Tibial artery (tissue), 4 donors: ENCODE measurements at places on chromosomes 2 and 18.

DNA sequence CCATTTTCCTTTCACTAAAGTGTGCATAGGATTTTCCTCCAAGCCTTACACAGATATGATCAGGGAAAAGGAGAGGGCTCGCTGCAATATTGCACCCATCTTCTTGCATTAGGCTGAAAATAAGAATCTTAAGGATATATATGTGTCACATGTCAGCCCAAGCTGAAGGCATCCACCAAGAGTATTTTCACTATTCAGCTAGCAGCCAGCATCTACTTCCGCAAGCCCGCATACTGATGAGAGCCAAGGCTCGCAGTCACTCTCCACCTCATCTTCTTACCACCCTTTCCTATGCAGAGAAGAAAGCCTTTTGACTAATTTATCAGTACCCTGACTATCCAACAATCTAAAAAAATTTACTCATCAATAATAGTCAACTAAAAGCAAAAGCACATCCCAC is 6.1 kb downstream of the TMEM163 start:
- no peak for DNase-seq

DNA sequence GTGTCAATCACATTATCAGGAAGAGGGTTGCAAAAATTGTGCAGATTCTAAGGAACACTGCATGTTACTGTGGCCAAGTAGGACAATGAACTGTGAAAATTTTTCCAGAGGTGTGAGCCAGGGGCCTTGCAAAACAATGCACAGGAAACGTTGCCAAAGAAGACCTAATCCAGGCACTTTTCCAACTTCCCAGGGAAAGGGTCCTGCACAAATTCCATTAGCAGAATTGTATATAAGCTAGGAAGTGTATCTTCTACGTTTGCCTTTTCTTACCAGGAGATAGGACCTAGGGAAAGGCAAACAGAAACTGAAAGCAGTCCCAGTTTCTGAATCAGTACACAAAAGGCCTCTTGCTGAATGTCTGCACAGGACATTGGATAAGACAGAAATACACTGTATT is 1888.3 kb upstream of the CELF4 start:
- no peak for DNase-seq

DNA sequence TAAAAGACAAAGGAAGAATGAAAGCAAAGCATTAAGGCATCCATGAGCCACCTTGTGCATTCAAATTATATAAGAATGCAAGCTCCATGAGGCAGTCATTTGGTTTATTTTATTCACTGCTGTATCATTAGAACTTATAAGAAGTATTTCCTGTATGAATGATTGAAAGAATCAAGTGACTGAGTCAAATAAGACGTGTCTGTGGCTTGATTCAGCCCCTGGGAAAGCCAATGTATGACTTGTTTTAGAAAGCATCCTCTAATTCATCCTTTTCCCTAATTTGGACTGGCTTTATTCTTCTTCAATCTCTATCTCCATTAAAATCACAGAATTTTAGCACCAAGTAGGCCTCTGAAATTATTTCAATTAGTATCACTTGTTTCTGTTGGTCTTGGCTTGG is 461.1 kb downstream of the LPIN1 start:
- DNase-seq, result no peak

DNA sequence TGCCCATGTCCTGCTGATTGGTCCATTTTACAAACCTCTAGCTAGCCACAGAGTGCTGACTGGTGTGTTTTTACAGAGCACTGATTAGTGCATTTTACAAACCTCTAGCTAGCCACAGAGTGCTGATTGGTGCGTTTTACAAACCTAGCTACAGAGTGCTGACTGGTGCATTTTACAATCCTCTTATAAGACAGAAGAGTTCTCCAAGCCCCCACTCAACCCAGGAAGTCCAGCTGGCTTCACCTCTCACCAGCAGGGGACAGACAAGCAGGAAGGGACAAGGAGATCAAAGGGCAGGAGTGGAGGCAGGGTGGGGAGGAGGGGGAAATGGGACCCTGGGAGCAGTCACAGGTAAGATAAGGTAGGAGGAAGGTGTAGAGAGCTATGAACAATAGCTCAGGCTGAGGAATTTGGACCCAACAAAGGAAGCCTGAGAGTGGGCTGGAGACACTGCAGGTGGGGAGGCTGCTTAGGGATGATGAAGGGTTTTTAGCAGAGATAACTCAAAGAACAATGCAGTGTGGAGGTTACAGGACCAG is 37.1 kb downstream of the SH2D6 start:
- DNase-seq, result no peak

- no peak for DNase-seq
Observed at GRCh38 chr2:200862532-200863000, 1.9 kb downstream of the CLK1 start.

DNA sequence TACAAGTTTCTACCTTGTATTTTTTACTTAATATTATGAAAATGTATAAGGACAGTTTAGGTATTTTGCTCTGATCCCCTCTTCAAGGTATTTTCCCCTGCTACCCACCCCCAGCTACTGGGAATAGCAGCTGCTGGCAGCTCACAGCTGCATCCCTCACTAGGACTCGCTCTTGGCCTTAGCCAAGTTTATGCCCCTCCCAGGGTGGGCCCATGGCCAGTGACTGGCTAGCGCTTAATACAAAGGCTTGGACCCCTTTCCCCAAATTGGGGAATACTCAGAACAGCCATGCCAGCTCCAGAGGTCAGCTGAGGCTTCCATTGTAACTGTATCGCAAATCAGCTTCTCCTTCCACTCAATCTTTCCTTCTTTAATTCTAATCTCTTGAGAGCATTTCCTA is 131.3 kb downstream of the GFPT1 start:
- no peak for DNase-seq

DNA sequence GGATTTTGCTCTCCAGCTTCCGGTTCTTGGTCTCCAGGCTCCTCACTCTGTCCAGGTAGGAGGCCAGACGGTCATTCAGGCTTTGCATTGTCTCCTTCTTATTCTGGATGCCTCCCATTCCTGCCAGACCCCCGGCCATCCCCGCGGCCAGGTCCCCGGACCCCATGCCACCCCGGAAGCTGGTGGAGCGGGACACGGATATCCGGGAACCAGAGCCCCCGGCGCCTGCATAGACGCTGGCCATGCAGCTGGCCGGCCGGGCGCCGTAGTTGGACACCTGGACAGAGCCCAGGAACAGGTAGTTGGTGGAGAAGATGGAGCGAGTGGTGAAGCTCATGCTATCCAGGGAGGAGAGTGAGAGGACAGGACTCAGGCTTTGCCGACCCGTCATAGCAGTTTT is 23.5 kb upstream of the PPP1R1C start:
- DNase-seq, result no peak

- DNase-seq, result no peak
Observed at GRCh38 chr2:119260646-119261492, 37.2 kb downstream of the STEAP3 start.

DNA sequence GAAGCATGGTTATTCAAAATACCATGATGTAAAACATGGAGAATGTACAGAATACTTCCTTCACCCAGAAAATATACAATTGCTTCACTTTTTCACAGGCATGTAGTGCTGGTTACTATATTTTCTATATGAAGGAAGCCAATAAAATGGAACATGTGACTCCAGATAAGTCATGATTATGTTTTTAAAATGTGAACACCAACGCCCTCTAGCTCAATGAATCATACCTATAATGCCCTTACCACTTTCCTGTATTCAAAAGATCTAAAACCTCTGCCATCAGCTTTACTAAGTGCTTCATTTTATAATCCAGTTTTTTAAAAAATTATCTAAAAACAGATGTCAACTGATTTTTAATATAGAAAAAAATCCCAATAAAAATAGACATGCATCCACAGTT is 59.9 kb downstream of the SMAD2 start:
- no peak for DNase-seq

- DNase-seq, result no peak
Observed at GRCh38 chr18:814300-815084, 2.5 kb upstream of the YES1 start.

DNA sequence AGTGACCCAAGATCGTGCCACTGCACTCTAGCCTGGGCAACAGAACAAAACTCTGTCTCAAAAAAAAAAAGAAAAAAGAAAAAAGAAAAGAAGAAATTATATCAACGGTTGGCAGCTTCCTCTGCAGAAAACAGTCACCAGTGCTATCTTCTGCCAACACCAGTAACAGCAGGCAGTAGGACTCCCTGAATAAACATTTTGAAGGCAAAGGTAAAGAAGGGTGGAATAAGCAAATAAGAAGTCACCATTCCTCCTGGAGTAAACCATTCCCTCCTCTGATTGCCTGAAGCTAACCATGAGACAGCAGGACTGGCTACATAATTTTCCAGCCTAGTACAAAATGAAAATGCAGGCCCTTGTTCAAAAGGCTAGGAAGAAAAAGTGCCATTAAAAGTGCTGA is 9.0 kb upstream of the RNF103 start:
- DNase-seq, result no peak

DNA sequence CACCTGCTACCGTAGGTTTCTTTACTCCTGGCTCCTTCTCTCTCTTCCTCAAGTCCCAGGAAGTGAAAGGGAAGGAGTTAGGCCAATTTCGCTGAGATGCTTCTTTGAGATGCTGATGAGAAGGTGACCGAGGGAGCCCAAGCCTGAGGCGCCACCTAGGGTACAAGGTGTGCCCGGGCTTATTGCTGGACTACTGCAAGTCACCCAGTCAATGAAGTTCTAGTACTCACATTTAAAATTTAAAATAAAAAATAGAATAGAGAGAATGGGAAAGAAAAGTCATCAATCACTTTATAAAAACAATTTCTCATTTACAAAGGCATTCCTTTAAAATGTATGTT is 45.3 kb downstream of the ACAA2 start:
- DNase-seq, result no peak

DNA sequence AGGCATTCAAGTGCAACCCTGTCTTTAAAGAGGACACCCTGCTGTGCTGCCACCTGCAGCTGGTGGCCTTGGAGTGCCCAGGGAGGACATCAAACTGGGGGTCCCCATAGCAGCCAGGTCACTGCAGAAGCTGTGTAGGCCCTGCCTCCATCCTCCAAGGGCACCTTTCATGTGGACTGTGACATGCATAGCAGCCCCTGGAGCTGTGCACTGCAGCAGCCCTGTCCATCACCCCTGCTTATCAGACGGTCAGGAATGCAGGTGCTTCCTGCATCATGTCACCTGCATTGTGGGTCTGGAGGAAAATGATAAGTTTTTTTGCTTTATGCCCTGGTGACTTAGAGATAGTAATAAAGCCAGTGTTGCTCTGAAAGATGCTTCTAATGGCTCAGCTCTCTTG is 155.7 kb downstream of the DYSF start:
- peak; percentile 41 for DNase-seq

DNA sequence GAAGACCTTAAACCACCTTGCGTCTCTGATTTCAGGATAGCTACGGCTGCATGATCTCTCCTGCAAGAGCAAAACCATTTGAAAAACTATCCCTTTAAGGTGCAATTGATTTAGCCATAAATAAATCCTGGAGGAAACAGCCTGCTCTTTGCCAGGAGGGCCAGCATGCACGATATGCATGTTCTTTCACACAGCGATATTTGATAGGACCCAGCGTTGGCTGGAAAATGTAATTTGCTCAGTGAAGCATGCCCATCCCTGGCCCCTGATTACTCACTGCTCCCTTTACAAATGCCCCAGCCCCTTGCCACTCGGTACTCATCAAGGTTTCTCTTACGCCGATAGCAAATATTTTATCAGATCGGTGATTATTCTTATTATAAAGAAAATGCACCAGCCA is 315.4 kb downstream of the CDH2 start:
- no peak for DNase-seq
